ENCODE measurements at places on chromosomes 1 and 21.

DNA sequence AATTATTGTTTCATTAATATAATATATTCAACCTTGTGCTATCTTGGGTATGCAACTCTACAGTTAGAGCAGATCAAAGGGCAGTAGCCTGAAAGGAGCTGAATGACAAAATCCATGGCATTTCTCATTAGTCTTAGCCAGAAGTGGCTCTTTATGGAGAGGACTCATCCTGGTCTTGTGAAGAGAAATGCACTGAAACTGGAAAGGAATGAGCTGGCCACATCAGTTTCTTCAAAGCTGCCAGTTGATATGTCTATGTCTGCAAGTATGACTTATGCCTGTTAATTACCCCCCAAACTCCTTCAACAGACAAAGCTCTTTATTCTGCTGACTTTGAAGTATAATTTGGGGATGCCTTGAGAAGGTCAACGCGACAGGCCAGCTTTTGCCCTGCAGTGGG is 119.0 kb upstream of the UBE2U start:
- DNase-seq = no peak

DNA sequence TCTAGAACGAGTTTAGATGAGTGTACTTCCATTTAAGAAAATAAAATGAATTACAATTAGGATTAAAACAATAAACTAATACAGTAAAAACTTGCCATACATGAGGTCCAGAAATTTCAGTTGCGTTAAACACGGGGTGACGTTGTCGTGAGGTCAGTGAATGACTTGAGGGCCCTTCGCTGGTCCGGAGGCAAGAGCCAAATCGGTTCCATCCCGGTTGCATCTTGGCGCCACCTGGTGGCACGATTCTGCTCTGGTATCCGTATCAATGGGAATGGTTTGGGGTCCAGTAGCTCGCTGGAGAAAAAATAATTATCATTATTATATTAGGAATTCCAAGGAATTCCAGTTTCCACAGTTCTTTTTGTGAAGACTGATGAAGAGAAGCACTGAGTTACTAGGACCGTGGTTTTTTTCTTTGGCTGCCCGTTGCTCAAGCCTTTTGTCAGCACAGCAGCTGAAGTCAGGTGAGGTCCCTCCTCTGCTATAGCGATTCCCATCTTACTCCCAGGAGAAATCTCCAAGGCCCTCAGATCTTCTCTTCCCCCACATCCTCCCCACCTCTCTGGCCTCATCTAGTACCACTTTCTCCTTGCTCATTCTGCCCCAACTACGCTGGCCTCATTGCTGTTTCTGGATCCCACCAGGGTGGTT is 161.4 kb downstream of the SLC35F3 start:
- DNase-seq = peak; percentile 18

GRCh38 chr1:194929357-194929756 is 1678.9 kb downstream of the KCNT2 start:
- DNase-seq = no peak

DNA sequence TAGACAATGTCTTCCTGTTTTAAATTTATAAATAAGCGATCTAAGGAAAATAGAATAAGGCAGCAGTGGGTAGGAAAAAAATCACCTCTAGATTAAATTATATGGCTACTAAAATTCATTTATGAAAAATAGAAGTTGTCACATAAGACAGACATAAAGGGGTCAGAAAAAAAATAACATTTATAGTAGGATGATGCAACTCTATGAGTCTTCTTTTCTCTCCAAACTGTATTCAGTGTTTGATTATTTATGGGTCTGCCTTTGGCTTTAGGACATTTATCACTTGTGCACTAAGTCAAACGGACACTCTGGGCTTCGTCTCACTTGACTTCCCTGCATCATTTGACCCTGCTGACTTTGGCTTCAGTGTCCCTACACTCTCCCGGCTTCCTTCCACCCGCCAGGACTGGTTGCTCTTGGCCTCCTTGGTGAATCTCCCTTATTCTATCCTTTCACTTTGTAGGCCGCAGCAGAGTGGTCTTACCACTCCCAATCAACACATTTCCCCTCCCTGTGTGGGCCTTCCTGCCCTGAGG is 47.0 kb upstream of the DESI2 start:
- no peak for DNase-seq

GRCh38 chr1:101030881-101031280 is 5.3 kb upstream of the DPH5 start:
- no peak for DNase-seq

DNA sequence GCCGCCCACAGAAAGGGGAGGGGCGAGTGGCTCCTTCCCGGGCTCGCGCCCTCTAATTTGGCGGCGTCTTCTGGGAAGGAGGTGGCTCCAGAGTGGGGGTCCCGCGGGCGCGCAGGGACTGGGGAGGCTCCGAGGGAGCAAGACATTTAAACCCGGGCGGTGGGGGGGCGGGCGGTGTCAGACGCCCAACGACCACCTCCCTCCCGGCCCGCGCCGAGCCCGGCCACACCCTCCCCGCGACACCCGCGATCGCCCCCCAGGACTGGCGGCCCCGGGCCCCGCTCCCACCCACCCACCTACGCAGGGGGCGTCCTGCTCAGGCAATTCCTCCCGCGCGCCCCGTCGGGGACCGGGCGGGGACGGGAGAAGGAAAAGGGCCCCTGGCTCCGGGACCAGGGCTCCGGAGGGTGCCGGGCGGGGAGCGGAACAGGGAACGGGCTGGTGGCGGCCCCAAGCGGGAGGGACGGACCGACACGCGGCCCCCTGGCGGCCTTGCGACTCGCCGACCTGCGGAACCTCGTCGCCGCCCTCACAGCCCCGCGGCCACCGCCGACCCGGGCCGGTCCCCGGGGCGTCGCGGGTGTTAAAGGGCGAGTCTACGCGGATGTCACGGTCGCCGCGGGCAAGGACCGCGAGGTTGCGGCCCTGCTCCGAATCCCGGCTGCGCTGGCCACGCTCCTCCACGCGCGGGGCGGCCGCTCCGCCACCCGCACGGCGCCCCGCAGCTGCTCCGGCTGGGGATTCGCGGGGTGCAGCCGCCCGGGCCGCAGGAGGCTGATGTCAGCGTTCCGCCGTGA is 94.0 kb upstream of the FMN2 start:
- DNase-seq = no peak

- DNase-seq = no peak
These were observed 103.6 kb upstream of the GPR52 start for GRCh38 chr1:174344162-174344561.

DNA sequence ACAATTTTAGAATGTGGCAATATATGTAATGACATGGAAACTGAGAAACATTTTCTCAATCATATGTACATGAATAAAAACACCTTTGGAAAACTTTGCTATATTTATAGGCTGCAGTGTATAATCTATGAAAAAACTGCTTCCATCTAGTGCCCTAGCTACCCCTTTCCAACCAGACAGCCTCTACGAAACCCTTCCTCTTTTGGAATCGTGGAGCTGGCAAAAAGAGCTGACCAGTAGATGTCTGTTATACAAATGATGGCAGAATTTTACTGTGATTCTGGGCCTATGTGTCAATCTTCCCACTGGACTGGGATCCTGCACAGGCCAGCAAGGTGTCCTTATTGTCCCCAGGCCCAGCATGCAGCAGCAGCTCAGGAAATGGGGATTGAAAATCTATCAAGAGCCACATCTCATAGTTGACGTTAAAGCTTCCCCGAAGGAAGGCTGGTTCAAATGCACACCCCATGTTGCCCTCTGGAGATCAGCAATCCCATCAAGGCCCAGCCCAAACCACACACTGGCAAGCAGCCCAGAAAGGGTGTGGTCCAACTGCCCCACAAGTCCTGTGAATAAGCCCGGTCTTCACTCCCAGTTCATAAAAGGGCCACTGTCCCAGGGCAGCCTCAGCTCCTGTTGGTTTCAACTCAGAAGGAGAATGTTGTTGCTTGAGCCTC is 8.8 kb upstream of the FAM20B start:
- no peak for DNase-seq

DNA sequence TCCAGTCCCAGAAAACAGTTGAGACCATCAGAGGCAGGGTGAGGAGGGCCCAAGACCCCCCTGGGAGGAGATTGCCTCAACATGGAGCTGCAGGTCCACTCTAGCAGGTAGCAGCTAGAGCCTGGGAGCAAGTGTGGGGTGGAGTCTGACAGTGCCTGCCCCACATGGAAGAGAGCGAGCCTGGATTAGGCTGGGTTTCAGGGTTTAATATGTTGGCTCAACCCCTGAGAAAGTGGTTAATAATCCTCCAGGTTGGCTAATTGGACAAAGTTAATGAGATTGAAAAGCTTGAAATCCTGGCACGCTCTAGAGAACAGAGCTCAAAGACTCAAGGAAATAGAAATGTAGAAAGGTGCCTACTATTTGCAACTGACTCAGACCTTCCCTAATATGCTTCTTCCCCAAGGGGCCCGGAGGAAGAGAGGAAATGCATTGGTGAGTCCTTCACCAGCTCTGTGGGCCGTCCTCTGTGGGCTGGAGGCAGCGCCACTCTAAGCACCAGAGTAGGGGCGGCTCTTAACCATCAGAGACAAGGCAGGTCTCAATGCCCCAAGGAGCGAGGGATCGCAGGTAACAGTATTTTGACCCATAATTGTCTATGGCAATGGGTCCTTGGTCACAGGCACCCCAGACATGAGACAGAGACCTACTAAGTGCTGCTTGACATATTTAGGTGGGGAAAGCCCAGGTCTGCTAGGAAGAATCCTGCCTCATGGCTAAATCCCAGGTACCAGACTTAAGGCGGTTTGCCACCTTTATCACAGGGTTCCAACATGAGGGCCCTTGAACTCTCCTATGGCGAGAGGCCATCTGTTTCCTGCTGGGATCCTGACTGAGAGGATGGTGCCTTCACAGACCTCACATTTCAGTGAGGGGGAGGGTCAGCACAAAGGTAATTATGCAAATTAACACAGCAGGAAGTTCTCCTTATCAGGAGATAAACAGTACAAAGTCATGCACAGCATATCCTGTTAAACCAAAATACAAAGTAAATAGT is 33.8 kb downstream of the RSPH1 start:
- DNase-seq = no peak

DNA sequence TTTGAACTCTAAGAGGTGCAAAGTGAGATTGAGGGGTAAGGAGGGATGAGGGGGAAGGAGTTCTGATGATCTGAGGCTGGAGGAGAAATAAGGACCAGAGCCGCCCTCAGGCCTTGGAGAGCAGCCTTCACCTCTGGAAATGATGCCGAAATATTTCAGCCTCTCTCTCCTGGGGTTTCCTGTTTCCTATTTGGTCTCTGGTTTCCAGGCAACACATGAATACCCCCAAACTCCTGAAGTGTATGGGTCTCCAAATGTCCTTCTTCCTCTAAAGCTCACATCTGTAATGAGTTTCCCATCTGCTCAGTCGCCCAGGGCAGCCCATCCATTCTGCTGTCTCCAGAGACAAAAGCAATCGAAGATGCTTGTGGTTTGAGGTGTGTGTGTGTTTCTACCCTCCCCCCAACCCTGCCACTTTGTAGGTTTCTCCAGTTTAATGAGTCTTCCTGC is 52.0 kb upstream of the FAM20B start:
- no peak for DNase-seq

DNA sequence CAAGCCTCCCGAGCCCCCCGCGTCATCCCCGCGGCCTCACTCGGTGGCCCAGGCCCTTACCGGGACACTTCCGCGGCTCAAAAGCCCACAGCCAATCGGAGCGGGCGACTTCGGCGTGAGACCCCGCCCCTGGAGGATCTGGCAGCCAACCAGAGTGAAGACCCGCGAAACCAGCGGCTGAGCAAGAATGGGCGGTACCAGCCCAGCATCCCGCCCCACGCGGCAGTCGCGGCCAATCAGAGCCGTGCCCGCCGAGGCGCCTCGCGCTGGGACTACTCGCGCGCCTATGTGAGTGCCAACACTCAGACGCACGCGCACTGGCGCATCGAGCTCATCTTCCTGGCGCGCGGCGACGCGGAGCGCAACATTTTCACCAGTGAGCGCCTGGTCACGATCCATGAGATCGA is 22.5 kb downstream of the DISP3 start:
- DNase-seq = no peak

GRCh38 chr1:172906778-172907592 is 143.8 kb downstream of the TNFSF18 start:
- no peak for DNase-seq

DNA sequence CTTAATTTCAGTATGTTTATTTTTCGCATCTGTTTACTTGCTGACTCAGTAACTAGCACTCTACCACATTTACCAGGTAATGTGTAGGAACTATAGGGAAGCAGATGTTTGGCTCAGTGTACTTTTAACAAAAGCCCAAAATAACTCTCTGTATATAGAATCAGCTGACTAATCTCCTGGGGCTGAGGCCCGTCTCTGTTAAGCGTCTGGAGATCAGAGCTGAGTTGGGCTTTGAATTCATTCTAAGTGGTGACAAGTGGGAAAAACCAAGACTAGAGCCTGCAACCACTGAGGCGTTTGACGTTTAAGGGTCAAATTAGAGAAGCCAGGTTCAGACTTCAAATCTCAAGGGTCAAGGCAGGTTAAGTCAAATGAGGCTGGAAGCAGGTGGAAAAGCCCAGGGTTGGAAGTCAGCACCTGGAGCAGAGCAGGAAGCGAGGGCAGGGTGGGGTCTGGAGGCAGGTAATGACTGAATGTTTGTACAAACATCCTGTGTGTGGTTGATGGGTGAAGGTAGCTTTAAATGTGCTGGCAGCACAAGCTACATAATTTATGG is 56.8 kb upstream of the LYST start:
- DNase-seq = no peak

DNA sequence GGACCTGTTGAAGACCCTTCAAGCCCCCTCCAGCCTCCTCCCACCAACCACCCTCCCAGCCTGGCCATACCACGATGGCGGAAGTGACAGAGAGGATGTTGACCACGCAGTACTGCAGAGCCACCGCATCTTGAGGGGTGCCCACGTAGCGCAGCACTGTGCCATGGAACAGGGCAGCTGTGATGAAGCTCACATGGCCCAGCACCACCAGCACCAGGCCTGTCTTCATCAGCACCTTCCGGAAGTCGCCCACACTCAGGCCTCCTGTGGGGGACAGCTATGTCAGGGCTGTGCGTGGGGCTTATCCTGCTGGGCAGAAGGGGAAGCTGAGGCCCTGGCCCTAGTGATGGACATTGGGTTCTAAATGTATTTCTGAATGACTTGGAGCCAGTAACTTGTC is 3.1 kb downstream of the TMEM54 start:
- no peak for DNase-seq

GRCh38 chr1:222232842-222233241 is 315.1 kb downstream of the HHIPL2 start:
- DNase-seq = no peak

DNA sequence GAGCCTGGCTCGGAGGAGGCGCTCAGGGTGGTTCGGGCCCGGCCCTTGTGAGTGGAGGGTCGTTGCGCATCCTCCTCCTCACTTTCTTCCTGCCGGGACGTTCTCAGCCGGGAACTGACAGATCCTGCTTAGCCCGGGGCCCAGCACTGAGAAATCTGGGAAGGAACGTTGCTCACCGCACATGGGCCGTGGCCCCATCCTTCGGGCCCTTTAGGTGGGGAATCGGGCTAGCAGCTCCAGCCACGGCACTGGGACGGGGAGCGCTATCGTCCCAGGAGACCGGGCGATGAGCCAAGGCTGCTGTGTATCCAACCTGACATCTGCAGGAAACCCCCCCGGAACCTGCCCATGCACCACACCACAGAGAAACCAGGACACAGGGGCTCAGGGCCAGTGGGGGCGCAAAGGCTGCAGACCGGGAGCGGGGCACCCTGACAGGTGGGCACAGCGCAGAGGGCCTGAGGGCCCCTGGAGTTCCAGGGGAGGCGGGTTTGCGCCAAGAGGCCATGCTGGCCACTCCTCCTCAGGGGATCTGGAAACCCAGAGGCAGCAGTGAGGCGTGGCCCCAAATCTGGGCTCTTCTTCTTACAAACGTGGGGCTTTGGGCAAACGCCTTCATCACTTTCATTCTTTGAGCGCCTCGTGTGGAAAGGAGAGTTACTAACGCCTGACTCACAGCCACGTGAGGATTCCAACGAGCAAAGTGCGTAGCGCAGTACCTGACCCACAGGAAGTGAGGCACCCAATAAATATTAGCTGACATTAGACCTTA is at the start of gene SH2D5:
Gene SH2D5, minus strand, starts transcription at position 116 of the 772 bp plus-strand sequence. CDS start 4,659 bp downstream, outside the sequence.
- no peak for DNase-seq

Data from LNCaP clone FGC (cell line).